Esophagus muscularis mucosa (tissue), 4 donors: ENCODE measurements at places on chromosomes 5 and 9.

- no peak for DNase-seq
Observed at GRCh38 chr5:137070521-137070920, 428.6 kb downstream of the SPOCK1 start.

- DNase-seq = no peak
Observed at GRCh38 chr5:15734058-15734457, 234.1 kb downstream of the FBXL7 start.

DNA sequence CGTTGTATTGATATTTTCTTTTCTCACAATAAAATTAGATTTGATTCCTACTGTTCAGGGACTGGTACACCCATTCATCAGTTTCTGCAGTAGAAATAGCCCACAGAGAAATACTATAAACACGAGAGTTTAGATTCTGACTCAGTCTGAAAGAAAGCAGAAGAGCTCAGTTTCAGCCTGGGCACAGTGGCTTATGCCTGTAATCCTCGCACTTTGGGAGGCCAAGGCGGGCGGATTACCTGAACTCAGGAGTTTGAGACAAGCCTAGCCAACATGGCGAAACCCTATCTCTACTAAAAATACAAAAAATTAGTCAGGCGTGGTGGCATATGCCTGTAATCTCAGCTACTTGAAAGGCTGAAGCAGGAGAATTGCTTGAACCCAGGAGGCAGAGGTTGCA is 8.6 kb downstream of the ITK start:
- DNase-seq = peak; percentile 74

- DNase-seq = peak; percentile 78
Observed at GRCh38 chr9:93829271-93830011, 125.7 kb downstream of the BARX1 start.

DNA sequence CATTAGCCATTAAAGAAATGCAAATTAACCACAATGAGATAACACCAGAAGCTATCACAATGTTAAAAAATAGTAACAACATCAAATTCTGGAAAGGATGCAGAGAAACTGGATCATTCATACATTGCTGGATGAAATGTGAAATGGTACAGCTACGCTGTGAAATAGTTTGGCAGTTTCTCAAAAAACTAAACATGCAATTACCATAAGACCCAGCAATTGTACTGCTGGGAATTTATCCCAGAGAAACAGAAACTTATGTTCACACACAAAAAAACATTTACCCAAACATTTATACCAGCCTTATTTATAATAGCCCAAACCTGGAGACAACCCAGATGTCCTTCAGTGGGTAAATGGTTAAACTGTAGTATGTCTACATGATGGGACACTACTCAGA is 592.9 kb downstream of the ZNF608 start:
- no peak for DNase-seq

DNA sequence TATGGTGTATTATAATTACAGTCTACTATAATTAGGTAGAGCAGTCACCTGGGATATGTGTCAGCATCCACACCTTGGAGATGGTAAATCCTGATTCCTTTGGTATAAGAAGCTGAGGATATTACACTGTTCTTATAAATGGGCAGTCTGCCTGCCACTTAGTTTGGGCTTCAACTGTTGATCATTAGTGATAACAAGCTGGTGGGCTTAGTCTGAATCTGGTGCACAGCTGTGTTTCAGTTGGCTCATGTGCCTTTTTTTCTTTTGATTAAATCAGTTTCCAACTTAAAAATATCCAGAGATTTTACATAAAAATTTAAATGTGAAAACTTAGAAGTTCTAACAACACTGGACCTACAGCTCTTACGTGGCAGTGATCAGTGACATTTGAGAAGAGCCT is 21.2 kb downstream of the LVRN start:
- no peak for DNase-seq

- DNase-seq = peak; percentile 78
Observed at GRCh38 chr9:61666310-61666709, 476.5 kb downstream of the SPATA31A7 start.

GRCh38 chr5:179233909-179234562 is 111.2 kb downstream of the ADAMTS2 start:
- no peak for DNase-seq

DNA sequence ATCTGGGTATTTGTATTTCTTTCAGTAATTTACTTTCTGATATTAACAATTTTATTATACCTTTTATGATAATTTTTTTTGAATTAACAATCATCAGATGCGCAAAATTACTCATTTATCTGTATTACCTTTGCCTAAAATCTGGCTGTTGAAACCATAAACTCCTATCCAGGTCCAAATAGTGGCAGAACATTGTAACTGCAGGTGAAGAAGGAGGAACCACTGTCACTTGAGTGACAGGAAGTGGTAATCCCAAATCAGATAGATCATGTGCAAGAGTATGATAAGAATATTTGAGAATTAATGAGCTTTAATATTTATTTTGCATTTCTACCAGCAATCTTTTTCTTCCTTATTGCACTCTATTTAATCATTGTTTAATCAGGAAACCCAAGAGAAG is 139.3 kb upstream of the TLE4 start:
- no peak for DNase-seq

DNA sequence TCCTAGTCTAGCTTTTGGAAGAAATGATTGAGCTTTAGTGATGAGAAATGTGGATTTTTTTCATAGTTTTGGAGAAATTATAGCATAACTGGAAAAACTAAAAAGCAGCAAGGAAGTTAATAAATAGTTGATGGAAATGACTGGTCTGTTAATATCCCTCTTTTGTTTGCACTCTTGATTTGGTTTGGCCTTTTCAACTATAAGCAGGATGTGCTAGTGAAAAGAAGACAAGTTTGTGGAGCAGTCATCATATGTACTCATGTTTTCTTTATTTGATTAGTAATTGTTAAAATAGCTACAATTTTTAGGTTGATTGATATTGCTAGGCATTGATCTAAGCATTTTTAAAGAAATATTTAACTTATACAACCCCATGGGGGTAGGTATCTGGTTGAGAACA is 374.7 kb downstream of the TAF11L14 start:
- no peak for DNase-seq

GRCh38 chr9:21153336-21154017 is 11.8 kb upstream of the IFNW1 start:
- DNase-seq = no peak

DNA sequence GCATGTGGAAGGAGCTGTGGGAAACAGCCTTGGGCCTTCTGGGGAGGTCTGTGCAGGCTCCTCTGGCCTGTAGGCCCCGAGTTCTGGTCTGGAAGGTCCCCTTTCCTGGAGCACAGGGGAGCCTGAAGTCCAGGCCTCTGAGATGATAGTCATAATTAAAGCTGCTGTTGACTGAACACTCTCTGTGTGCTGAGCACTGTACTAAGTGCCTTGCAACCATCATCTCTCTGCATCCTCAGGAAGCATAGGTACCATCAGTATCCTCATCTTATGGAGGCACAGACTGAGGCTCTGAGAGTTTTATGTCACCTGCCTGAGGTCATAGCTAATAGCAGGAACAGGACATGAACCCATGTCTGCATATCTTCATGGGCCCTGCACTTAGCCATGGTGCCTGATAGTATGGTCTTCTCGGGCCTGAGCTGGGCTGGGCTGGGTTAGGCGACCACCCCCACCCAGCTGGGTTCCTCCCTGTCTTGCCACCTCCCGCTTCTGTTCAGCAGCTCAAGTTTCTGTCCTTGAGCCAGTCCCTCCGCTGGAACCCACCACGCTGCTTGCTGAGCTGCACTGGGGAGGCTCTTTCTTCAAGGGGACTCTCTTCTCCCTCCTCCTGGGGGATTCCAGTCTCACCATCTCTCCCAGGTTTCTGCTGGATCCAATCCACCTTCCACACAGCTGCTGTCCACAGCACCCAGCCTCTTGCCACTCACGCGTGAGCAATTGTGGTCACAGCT is 27.6 kb downstream of the LMX1B start:
- no peak for DNase-seq

GRCh38 chr5:167920589-167920988 is 370.9 kb upstream of the WWC1 start:
- DNase-seq = no peak

DNA sequence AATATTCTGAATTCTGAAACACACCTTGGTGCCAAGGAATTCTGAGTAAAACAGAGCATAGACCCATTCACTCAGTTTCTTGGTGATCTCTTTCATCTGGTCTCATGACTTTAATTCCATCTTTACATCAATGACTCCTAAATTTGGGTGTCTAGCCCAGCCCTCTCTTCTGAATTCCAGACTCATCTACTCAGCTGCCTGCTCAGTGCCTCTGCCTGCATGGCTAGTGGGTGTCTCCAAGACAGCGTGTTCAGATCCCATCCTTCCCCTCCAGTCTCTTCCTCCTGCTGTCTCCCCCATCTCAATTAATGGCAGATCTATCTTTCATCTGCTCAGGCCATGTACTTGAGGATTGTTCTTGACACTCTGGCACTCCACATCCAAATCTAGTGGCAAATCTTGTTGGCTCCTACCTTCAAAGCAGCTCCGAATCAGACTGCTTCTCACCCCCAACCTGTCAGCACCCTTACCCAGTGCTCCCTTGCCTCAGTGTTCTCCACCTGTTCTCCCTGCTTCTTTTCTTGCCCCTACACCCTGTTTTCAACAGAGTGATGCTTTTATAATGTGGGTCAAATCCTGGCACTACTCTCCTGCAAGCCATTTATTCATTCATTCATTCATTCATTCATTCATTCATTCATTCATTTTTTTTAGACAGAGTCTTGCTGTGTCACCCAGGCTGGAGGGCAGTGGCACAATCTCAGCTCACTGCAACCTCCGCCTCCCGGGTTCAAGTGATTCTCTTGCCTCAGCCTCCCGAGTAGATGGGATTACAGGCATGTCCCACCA is 5.3 kb downstream of the CAVIN4 start:
- no peak for DNase-seq

DNA sequence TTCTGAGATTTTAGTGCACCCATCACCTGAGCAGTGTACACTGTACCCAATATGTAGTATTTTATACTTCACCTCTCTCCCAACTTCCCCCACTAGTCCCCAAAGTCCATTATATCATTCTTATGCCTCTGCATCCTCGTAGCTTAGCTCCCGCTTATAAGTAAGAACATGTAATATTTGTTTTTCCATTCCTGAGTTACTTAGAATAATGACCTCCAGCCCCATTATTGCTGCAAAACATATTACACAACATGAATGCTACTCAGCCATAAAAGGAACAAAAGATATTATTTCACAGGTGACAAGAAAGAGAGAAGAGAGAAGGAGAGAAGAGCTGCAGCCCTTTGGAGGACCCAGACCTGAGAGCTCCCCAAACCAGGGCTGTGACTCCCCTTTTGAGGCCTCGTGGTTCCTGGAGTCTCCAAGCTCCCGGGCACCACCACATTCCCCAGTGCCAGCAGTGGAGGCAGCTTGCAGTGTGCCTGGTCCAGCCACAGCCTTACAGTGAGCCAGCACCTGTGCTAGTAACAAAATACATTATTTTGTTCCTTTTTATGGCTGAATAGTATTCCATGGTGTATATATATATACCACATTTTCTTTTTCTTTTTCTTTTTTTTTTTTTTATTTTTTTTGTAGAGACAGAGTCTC is 194.5 kb upstream of the DAB2 start:
- no peak for DNase-seq

DNA sequence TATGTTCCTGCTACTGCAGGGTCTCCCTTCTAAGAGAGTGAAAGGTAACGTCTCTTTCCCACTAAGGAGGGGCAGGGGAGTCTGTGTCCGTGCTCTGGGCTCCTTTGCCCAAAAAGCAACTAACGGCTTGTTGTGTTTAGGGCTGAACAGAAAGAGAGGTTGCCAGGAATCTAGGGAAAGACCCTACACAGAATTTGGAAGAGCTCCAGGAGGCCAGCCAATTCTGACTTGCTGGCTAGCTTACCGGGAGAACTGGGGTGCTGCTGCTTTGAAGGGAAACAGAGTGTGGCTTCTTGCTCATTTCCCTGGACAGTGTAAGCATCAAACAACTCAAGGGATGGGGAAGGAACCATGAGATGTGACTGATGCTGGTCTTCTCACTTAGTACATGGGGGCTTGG is 176.1 kb downstream of the GADD45G start:
- no peak for DNase-seq

DNA sequence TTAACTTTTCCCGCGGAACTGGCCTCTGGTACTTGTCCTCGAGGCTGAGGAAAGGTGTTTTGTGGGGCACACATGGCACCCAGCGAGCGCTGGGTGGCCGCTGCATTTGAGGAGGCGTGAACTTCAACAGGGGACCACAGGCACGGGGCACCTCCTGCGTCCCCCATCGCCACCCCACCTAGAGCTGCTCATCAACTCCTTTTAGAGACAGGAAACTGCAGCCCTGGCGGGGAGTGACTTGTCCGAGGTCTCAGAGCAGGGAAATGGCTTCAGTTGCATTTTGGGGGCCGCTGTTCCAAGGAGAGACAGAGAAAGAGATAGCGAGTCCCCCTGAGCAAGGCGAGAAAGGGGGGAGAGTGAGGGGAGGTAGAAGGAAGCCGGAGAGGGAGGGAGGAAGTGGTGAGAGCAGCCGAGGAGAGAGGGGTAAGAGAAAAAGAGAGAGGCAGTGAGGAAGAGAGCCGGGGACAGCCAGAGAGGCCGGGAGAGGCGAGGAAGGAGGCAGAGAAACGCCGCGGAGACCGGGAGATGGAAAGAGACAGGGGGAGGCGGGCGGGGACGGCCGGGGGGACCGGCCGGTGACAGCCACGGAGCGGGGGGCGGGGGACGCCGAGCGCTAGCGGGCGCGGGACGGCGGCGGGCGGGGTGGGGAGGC is 12.5 kb upstream of the LHX2 start:
- no peak for DNase-seq

DNA sequence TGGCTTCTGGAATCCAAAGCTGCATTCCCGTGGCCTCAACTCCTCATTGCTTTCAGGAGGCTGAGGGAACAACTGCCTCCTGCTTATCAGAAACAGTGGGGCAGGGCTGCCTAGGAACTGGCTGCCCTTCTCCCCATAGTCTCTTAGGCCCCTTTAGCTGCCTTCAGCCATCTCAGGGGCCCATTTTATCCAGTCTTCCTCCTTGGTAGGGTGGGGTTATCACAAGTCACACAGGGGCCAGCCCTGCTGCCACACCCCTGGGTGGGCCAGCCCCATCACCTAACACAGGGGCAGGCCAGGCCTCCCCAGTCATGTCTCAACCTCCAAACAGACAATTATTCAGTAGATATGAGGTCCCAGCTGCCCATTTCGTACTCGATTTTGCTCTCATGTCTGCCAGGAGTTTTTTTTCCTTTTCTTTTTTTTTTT is 3.9 kb downstream of the ALAD start:
- DNase-seq = no peak

DNA sequence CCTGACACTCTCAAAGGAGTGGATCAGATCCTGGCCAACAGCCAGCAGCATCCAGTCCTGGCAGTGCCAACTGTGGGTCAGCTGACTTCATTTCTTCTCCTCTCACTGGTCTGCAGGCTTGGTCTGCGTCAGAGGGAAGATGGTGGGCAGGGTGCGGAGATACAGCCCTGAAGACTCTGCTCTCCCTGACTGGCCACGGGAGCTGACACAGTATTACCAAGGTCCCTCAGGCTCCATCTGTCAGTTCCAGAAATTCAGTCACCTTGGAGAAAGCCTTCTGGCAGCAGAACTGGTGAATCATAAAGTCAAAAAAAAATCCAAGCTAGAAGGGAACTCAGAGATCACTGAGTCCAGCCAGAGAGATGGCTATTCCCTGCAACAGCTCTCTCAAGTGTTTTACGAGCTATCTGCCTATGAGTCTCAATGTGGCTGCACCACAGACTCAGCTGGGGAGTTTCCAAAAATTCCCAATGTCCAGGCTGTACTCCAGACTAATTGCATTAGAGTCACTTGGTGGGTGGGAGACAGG is 27.9 kb downstream of the C1QTNF2 start:
- no peak for DNase-seq
